Vagina (tissue), 2 donors: ENCODE measurements at places on chromosomes 4 and X.

- DNase-seq, result no peak
Observed at GRCh38 chr4:122221322-122221721, 69.2 kb downstream of the BLTP1 start.

GRCh38 chrX:22652596-22652995 is 347.2 kb upstream of the DDX53 start:
- DNase-seq, result no peak

- no peak for DNase-seq
Observed at GRCh38 chrX:27583976-27584375, 6.2 kb upstream of the DCAF8L2 start.

GRCh38 chr4:84407554-84408407 is 91.3 kb downstream of the NKX6-1 start:
- no peak for DNase-seq

- no peak for DNase-seq
Observed at GRCh38 chr4:126123611-126124325, 809.0 kb downstream of the FAT4 start.

- no peak for DNase-seq
Observed at GRCh38 chr4:168119890-168120289, 27.6 kb downstream of the ANXA10 start.

DNA sequence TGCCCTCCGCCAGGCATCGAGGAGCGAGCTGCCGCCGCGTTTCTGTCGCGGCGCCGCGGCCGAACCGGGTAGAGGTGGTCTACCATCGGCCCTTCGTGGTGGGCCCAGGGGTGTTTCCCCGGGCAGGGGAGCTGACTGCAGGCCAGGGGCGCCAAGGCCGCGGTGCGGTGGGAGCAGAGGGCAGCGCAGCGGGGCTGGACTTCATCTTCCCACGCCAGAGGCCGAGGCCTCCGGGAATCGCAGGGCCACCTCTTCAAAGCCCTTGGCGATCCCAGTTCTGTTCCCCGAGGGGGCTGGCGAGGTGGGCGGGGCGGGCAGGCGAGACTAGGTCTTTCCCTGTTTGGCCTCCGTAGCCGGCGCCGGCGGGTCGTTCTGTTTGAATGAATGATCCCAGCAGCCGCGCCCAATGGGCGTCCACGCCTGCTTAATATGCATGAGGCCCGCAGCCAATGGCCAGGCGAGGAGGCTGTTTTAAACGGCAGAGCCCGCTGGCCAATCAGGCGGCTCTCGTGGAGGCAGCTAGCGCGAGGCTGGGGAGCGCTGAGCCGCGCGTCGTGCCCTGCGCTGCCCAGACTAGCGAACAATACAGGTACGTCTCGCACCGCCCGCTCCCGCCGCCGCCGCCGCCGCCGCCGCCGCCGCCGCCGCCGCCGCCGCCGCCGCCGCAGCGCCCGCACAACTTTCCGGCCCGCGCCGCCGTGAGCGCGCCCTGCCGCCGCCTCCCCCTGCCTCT is at the start of gene HMGB3:
Gene HMGB3, plus strand, starts transcription at position 548 of the 733 bp plus-strand sequence. CDS start 2,265 bp downstream, outside the sequence.
- DNase-seq, result no peak

DNA sequence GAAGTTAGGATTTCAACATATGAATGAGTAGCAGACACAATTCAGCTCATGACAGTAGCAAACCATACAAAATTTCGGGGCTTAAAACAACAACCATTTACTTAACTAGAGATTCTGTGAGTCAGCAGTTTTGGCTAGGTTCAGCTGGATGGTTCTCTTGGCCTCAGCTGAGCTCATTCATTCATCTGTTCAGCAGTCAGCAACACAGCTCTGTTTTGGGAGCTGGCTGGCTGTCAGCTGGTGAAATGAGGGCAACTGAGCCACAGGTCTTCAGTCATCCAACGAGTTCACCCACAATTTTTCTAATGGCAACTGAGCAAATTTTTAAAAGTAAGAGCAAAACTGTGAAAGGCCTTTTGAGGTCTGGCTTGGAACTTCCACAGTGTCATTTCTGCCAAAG is 2005.1 kb upstream of the AGA start:
- no peak for DNase-seq

DNA sequence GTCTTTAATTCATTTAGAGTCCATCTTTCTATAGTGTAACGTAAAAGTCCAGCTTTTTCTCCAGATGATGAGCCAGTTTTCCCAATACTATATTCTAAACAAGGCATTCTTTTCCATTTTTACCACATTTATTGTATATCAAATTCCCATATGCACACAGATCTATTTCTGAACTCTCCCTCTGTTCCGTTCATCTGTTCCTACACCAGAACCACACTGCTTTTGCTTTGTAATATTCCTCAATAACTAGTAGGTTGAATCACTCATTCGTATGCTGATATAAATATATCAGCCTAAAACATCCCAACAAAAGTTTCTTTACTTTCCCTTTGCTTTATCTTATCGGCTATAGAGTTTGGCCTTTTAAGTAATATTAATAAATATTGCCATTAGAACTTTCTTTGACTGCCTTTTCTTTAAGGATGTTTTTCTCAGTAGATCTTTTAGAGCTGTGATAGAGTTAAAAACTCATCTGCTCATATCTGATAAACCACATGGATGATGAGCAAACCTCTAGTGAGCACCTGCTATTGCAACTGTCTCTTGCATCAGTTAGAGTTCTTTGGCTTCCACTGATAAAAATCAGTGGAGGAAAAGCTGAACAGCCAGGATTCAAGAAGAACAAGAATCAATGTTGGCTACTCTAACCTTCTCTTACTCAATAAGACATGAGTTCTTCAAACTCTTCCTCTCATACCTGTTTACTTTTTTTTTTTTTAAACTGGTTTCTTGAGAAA is 13.1 kb upstream of the RPL34 start:
- no peak for DNase-seq

DNA sequence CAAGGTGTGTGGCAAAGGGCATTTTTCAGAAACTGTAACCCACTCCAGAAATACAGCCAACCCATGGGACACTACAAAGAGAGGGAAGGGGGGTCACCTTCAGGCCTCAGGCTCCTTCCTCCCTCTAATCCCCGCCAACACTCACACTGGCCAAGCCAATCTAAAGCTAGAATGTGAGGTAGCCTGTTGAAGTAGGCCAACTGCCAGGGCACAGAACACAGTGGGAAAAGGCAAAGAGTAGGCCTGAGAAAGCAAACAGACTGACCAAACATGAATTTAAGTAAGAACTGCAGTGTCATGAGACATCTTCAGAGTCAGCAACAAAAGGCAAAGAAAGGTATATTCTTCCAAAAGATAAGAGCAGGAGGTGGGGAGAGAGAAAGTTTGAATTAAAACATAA is 289.0 kb downstream of the HNRNPD start:
- no peak for DNase-seq

GRCh38 chr4:8123389-8123788 is 35.2 kb downstream of the ABLIM2 start:
- DNase-seq, result no peak

GRCh38 chrX:153608376-153608775 is 9.4 kb upstream of the CCNQ start:
- no peak for DNase-seq

- DNase-seq, result no peak
Observed at GRCh38 chrX:123481913-123482851, 250.7 kb downstream of the THOC2 start.

DNA sequence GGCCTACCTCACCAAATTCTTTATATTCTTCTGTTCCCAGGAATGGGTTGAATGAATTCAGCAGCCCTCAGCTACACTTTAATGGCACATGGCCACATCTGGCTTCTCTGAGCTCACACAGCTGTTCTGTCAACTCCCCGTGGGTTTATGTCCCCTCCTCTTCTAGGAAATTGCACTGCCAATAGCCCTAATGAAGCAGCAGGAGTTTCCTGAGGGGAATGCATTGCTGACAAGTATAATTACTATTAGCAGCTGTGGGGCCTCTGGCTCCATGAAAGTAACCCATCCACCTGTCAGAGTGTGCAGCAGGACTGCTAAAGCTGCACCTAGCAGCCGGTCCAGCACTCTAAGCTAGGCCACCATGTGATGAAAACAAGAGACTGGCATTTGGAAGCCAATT is 50.3 kb downstream of the FTHL17 start:
- no peak for DNase-seq

DNA sequence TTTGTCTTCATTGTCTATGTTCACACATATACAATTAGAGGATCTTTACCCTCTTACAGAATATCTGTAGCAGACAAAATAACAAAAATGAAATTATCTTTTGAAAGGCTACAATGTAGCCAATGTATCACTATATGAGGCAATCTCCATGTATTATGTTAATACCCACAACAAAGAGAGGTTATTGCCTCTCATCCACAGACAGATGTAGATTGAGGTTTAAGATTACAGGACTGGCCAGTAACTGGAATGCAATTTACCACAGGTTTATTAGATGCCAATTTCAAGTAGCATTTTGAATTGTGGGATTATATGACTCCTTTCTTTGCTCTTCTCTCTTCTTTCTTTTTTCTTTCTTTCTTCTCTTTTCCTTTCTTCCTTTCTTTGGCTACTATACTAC is 242.6 kb downstream of the ANKRD50 start:
- DNase-seq, result no peak

DNA sequence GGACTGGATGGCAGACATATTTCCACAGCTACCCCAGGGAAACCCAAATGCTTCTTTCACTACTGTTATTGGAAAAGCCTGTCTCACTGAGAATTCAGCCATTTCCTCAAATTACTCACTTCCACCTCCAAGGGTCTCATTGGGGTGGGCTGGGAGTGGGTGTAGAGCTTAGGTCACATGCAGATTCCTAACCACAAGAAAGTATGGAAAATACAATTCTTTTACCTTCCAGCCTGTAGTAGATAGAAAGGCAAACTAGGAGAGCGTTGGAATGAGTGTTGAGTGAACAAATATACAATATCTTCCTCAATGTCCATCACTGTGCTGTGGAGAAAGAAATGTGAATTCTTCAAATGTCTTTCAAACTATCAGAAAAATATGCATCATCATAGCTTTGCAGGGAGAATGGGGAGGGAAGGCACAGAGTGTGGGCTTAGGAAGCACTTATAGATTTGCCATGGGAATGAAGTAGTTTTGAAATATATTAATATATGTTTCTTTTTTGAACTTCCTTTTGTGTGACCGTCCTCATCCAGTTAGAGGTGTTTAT is 245.3 kb upstream of the JADE1 start:
- no peak for DNase-seq

DNA sequence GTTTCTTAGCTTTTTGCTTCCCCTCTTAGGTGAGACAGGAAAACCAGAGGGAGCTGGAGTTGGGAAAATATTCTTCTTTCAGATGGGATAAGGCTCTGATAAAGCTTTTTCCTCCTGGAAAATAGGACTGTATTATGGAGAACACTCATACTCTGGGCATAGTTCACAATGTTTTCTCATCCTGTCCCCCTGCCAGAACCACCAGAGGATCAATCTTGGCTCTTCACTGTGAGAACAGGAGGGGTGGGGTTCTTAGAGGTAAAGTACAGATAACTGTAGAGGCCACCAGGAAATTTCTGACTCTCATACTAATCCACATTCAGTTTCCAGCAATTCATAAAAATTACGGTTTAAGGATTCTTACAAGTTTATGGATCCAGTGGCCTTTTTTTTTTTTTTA is 661.8 kb upstream of the MAGEB2 start:
- DNase-seq, result no peak

- DNase-seq, result no peak
Observed at GRCh38 chr4:55896622-55897021, 43.2 kb downstream of the EXOC1 start.

DNA sequence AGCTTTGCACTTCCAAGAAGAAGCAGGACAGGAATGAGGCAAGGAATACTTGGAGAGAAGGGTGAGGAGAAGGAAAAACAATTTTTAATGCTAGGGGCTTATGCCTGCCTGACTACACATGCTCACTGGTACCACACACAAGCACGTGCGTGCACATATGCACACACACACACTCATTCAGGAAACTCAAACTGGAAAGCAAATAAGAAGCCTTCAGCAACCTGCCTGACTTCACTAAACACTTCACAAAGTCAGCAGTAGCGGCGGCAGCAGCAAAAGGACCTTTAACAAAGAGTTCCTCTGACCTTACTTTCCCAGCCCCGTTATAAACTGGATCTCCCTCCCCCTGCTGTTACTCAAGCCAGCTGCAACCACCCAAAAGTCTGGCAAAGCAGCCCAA is 3.3 kb downstream of the ZDHHC9 start:
- no peak for DNase-seq

DNA sequence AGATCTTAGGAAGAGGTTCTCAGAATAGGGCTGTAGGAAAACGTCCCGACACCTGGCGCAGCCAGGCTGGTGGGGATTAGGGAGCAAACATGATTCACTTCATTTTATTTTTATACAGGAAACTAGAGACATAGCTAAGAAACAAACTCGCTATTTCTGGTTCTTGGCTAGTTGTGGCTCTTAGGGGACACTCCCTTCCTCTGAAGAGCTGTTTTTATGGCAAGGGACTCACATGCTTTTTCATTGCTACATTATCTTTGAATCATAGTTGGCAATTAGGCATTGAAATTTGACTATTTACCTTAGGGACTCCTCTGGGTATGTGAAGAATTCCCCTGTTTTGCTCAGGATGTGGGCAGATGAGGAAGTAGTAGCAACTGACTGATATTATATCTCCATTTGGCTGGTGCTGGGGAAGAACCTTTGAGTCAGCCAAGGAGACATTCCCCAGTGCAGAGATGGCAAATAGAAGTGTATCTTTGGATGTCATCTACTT is 174.5 kb downstream of the SMIM20 start:
- no peak for DNase-seq

- DNase-seq, result no peak
Observed at GRCh38 chr4:84710548-84710947, 127.6 kb downstream of the CDS1 start.

DNA sequence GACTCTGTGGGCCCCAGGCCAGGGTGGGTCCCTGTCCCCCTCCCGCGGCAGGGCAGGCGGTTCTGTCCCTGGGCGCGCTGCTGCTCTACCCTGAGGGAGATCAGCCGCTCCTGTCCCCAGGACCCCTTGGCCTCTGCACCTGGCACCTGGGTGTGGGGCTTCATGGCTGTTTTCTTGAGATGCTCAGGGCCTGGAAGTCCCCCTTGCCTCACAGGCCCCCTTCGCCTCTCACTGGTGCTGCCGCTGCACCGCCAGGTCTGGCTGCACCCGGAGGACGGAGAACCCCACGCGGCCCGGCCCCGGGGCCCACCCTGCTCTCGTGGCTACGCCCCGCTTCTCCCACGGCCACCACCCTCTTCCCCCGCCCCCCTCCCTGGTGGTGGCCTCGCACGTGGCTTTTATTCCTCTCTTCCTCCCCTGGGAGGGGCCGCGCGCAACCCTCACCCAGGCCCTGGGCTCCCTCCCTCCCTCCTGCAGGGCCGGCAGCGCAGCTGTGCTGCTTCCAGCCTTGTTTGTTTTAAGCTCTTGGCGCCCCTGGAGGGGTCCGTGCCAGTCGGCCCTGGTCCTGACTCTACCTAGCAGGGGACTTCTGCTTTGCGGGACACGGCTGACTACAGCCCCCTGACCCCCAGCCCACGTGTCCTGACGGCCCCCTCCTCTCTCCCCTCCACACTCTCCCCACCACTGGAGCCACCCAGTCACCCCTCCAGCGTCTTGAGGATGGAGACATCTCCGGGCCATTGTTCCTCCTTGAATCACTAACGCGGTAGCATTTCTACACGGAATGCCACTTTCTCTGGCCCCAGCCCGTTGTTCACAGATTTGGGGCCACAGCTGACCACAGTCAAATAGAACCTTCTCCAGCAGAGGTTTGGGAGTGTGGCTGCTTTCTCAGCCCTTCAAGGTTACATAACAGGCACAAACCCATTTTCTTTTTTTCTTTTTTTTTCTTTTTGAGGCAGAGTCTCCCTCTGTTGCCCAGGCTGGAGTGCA is 20.6 kb upstream of the CLDN24 start:
- DNase-seq, result no peak

GRCh38 chr4:37684154-37684553 is 2.0 kb downstream of the RELL1 start:
- no peak for DNase-seq

- no peak for DNase-seq
Observed at GRCh38 chrX:35040871-35041270, 98.3 kb downstream of the FAM47B start.

- no peak for DNase-seq
Observed at GRCh38 chr4:177511611-177512010, 69.4 kb upstream of the AGA start.
